ENCODE measurements at places on chromosomes 12 and 14.

- no peaks in the 10 kb centered on the region for H3K36me3 ChIP-seq
- no peaks in the 10 kb centered on the region for H3K27me3 ChIP-seq
- no peak overlapping the region for H3K27ac ChIP-seq
- peaks cover 4% of the 10 kb centered on the region for H3K4me1 ChIP-seq
Observed at GRCh38 chr14:105303949-105304348, 3.1 kb upstream of the BRF1 start.

- DNase-seq: no peak
- H3K4me3 ChIP-seq: no peak overlapping the region
- H3K27ac ChIP-seq: no peak overlapping the region
- no peaks in the 10 kb centered on the region for H3K36me3 ChIP-seq
- H3K4me1 ChIP-seq: no peaks in the 10 kb centered on the region
Observed at GRCh38 chr12:118290130-118290529, 82.6 kb downstream of the TAOK3 start.

GRCh38 chr14:94522115-94522724, 13.0 kb upstream of the SERPINA12 start:
- H3K27ac ChIP-seq: no peak overlapping the region
- H3K27me3 ChIP-seq: no peaks in the 10 kb centered on the region
- H3K4me3 ChIP-seq: no peak overlapping the region
- no peaks in the 10 kb centered on the region for H3K4me1 ChIP-seq
- no peak for DNase-seq
- H3K36me3 ChIP-seq: no peaks in the 10 kb centered on the region

DNA sequence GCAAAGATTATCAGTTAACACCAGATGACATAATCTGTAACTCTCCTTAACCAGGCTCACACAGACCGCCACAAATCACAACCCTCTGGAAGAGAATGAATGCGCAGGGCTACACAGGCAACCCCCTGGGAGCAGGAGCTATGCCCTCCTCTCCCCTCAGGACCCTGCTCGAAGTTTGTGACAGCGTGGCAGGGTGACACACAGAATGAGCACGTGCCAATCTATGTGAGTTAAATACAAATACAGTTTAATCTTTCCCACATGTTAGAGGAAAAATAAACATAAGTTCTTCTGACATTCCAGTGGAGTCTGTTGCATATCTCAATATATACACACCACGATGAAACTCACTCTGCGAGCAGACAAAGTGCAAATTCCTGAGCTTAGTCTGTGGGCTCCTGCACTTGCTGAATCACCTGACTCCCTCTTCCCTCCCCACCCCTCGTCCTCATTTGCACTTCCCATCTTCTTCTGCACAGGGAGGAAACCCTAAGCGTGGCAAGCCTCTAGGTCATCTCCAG, 37.6 kb downstream of the BCAT1 start:
- H3K4me1 ChIP-seq: peaks cover 5% of the 10 kb centered on the region
- H3K4me3 ChIP-seq: no peak overlapping the region
- no peak overlapping the region for H3K27ac ChIP-seq
- no peaks in the 10 kb centered on the region for H3K36me3 ChIP-seq

GRCh38 chr14:95700221-95700976, 13.5 kb downstream of the TCL1A start:
- no peak overlapping the region for H3K4me3 ChIP-seq
- H3K27ac ChIP-seq: no peak overlapping the region
- no peak for DNase-seq
- H3K4me1 ChIP-seq: no peaks in the 10 kb centered on the region

DNA sequence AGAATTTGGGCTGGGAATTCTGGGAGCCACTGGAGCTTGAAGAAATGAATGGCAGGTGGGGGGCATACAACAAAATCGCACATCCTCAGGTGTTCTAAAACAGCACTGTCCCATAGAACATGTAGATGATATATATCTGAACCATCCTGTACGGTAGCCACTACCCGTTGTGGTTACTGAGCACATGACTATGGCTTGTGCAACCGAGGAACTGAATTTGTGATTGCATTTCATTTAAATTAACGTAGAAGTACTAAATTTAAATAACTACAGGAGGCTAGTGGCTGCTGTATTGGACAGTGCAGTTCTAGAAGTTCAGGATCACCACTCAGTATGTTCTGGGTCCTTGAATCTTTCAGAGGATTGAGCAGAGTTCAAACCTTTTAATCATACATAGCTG, 172.4 kb downstream of the PHETA1 start:
- peaks cover 6% of the 10 kb centered on the region for H3K4me1 ChIP-seq
- H3K4me3 ChIP-seq: no peak overlapping the region
- no peak overlapping the region for H3K27ac ChIP-seq
- DNase-seq: no peak
- H3K27me3 ChIP-seq: no peaks in the 10 kb centered on the region

DNA sequence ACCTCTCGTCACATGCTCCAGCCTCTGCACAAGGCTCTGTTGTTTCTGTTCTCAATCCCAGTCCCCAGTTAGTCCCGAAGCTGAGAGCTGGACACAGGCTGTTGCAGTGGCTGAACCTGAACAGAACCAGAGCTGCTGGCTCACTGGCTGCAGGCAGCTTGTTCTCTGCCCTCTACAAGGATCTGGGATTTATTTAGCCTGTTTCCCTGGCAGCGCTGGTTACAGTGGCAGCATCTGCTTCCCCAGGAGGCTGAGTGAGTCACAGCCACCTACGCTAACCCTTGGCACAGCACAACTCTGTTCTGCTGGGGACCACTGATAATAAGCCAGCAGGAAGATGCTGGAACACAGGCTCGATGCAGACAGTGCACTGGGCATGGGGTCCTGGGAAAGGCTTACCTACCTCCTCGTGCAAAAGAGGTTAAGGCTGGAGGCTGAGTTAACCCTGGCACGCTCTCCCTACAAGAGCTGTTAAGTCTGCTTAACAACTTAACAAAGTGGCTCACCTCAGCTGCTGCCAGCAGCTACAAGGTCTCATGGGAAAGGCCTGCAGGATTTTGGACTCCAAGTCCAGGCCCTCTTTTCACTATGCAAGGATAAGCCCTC, 299.6 kb downstream of the PCNX1 start:
- no peaks in the 10 kb centered on the region for H3K36me3 ChIP-seq
- DNase-seq: no peak
- peaks cover 3% of the 10 kb centered on the region for H3K4me1 ChIP-seq
- no peak overlapping the region for H3K4me3 ChIP-seq
- no peak overlapping the region for H3K27ac ChIP-seq
- H3K27me3 ChIP-seq: no peaks in the 10 kb centered on the region

GRCh38 chr12:131915000-131915689, 13.9 kb upstream of the PUS1 start:
- H3K4me3 ChIP-seq: no peak overlapping the region
- peaks cover 55% of the 10 kb centered on the region for H3K36me3 ChIP-seq
- H3K4me1 ChIP-seq: no peaks in the 10 kb centered on the region
- no peak overlapping the region for H3K27ac ChIP-seq
- no peaks in the 10 kb centered on the region for H3K27me3 ChIP-seq
- DNase-seq: no peak

GRCh38 chr12:123967121-123967586, 5.5 kb downstream of the CCDC92 start:
- H3K36me3 ChIP-seq: peaks cover 17% of the 10 kb centered on the region
- DNase-seq: no peak
- H3K4me1 ChIP-seq: no peaks in the 10 kb centered on the region
- no peak overlapping the region for H3K27ac ChIP-seq
- no peak overlapping the region for H3K4me3 ChIP-seq

GRCh38 chr12:11685316-11685715, 35.8 kb downstream of the ETV6 start:
- H3K4me1 ChIP-seq: no peaks in the 10 kb centered on the region
- no peaks in the 10 kb centered on the region for H3K36me3 ChIP-seq
- no peak for DNase-seq
- no peaks in the 10 kb centered on the region for H3K27me3 ChIP-seq
- H3K27ac ChIP-seq: no peak overlapping the region

- no peaks in the 10 kb centered on the region for H3K27me3 ChIP-seq
- no peaks in the 10 kb centered on the region for H3K36me3 ChIP-seq
- H3K4me1 ChIP-seq: no peaks in the 10 kb centered on the region
- H3K4me3 ChIP-seq: no peak overlapping the region
- DNase-seq: no peak
Observed at GRCh38 chr14:81352413-81352812, 47.7 kb downstream of the STON2 start.

DNA sequence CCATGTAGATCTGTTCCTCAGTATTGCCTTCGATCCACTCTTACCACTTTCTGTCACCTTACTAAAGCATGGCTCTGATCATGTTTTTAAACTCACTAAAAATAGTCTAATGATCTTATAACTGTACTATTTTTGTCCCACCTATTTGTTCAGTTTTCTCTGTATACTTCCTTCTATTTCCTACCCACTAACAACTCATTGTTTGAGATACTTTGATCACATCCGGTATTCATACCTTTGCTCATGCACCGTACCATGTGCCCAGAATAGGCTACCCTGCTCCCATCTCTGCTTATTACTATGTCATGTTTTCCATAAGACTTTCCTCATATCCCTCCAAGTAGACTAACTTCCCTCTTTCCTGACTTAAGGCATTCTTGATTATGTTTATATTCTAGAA, 128.6 kb downstream of the MED13L start:
- no peak for DNase-seq
- H3K27me3 ChIP-seq: no peaks in the 10 kb centered on the region
- H3K4me3 ChIP-seq: no peak overlapping the region
- no peak overlapping the region for H3K27ac ChIP-seq
- no peaks in the 10 kb centered on the region for H3K36me3 ChIP-seq

- H3K27ac ChIP-seq: no peak overlapping the region
- no peaks in the 10 kb centered on the region for H3K36me3 ChIP-seq
- H3K27me3 ChIP-seq: no peaks in the 10 kb centered on the region
Observed at GRCh38 chr12:81558031-81558430, 201.1 kb downstream of the PPFIA2 start.

DNA sequence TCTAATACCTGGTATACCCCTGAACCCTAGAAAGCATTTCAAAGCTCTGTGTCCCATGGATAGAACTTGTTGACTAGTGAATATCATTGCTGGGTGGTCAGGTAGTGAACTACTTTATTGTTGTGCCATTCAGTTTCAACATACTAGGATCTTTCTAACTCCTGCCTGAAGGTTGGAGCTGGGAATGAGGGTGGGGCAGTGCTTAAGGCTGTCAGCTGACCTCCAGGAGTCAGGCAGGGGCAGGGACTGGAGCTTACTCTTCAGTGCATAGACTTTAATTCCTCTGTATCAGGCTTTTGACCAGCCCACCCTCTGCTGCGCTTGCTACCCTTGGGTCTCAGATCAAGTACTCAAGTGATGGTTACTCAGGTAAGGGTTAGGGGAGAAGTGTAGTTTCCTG, 102.6 kb upstream of the RFX4 start:
- no peak for DNase-seq
- no peaks in the 10 kb centered on the region for H3K27me3 ChIP-seq
- no peaks in the 10 kb centered on the region for H3K4me1 ChIP-seq
- H3K27ac ChIP-seq: no peak overlapping the region

DNA sequence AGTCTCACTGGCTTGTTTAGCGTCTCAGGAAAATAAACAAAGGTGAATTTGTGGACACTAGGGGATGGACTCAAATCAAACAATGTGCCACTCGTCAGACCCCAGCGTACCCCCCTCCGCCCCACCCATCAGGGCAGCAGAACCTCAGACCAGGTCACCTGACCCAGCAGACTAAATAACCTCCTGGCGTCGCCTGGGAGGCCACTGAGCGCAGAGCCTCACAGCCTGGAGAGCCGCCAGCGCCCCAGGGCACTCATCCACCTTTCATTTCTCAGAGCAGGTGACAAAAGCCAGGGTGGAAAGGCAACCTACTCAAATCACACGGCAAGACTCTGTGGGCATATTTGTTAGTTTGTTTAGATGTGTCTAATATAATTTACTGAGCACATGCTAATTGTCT, 100.9 kb downstream of the DICER1 start:
- no peaks in the 10 kb centered on the region for H3K27me3 ChIP-seq
- H3K36me3 ChIP-seq: no peaks in the 10 kb centered on the region
- no peak overlapping the region for H3K27ac ChIP-seq
- H3K4me3 ChIP-seq: no peak overlapping the region
- no peak for DNase-seq

GRCh38 chr12:109892748-109893147, 7.3 kb upstream of the TCHP start:
- H3K27ac ChIP-seq: no peak overlapping the region
- H3K36me3 ChIP-seq: no peaks in the 10 kb centered on the region
- no peak for DNase-seq
- peaks cover 10% of the 10 kb centered on the region for H3K27me3 ChIP-seq

- H3K4me3 ChIP-seq: no peak overlapping the region
- H3K4me1 ChIP-seq: no peaks in the 10 kb centered on the region
- H3K36me3 ChIP-seq: no peaks in the 10 kb centered on the region
- H3K27ac ChIP-seq: no peak overlapping the region
- no peak for DNase-seq
Observed at GRCh38 chr12:105275997-105276733, 40.2 kb upstream of the APPL2 start.

- no peak overlapping the region for H3K4me3 ChIP-seq
- H3K36me3 ChIP-seq: no peaks in the 10 kb centered on the region
- H3K4me1 ChIP-seq: no peaks in the 10 kb centered on the region
- no peak for DNase-seq
- no peak overlapping the region for H3K27ac ChIP-seq
Observed at GRCh38 chr14:65936342-65936975, 523.9 kb downstream of the FUT8 start.

DNA sequence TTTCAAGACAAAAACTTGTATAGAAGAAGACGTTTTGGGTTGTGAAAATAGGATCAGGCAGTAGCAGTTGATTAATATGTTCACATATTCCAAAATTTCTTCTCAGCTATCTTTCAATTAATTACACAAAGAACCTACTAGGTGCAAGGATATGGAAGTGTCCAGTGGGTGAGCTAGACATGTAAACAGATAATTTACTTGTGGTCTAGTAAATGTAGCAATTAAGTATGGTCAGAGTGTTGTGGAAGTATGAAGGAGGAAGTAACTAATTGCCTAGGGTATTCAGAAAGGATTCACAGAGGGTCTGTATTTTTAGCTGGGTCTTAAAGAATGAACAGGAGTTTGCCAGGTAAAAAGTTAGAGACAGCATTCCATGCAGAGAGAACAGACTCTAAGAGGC, 5.9 kb downstream of the GOLGA5 start:
- H3K36me3 ChIP-seq: peaks cover 8% of the 10 kb centered on the region
- DNase-seq: no peak
- no peak overlapping the region for H3K4me3 ChIP-seq

- H3K27ac ChIP-seq: peak overlapping the region; percentile 66
- H3K4me1 ChIP-seq: peaks cover 21% of the 10 kb centered on the region
- peak; percentile 57 for DNase-seq
- no peaks in the 10 kb centered on the region for H3K36me3 ChIP-seq
Observed at GRCh38 chr12:92304371-92305055, 158.9 kb upstream of the BTG1 start.
